Glomerular endothelial cell (primary cell): ENCODE measurements at places on chromosomes 6 and 20.

- DNase-seq, result no peak
These were observed 59.9 kb downstream of the DTD1 start for GRCh38 chr20:18647777-18648176.

DNA sequence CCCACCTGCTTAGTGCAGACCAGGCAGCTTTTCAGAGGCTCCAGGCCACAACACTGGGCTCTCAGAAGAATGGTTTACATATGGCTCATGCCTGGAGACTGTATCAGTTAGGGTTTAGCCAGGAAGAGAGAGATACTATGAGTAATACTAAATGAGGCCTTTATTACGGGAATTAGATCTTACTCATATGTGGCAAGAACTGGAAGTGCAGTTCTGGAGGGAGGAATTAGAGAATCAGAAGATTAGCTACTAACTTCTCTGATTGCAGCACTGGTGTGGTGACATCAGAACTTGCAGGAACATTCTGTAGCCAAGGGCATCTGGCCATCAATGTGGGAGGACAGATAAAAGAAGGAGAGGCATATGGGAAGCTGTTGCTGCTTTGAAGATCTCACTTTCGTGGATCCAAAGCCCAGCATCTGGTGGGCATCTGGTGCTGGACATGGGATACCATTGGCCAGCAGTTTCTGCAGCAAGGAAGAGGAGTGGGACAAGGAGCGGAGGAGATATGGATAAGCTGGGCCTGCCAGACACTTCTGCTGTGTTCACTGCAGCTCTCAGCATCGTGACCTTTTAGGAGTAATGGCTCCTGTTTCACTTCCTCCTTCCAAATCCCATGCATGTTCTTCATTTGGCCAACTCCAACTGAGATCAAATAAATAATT, 248.5 kb downstream of the BTBD3 start:
- DNase-seq, result no peak

GRCh38 chr6:16045238-16045637, 83.6 kb upstream of the MYLIP start:
- DNase-seq, result no peak

- DNase-seq, result no peak
These were observed 4.4 kb upstream of the CST3 start for GRCh38 chr20:23641936-23642751.

- DNase-seq, result no peak
These were observed 105.0 kb downstream of the MRPL14 start for GRCh38 chr6:44022296-44022661.

GRCh38 chr6:158460602-158461169, 99.2 kb upstream of the TMEM181 start:
- DNase-seq, result no peak

- no peak for DNase-seq
These were observed 62.3 kb downstream of the TRAM2 start for GRCh38 chr6:52514514-52514913.

DNA sequence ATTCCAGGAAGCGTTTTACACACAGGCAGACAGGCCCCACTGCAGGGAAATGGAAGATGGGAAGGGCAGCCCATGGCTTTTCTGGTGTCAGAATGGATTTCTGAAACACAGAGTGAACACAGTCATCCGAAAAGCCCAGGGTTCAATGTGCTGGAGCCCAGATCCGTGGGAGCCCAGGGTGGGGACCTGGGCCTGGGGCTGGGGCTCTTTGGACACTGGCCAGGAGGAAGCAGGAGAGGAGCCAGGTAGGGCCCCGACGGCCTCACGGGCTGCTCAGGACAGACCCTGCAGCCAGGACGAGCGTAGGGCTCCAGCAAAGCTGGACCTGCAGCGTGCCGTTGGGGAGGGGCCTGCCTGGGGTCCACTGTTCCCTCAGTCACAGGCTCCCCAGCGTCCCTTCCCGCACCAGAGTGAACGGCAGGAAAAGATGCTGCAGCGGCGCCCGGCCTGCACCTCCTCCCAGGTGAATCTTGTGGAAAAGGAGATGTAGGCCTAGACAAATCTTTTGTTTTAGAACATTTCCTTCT, 24.3 kb upstream of the LSM14B start:
- DNase-seq, result no peak

DNA sequence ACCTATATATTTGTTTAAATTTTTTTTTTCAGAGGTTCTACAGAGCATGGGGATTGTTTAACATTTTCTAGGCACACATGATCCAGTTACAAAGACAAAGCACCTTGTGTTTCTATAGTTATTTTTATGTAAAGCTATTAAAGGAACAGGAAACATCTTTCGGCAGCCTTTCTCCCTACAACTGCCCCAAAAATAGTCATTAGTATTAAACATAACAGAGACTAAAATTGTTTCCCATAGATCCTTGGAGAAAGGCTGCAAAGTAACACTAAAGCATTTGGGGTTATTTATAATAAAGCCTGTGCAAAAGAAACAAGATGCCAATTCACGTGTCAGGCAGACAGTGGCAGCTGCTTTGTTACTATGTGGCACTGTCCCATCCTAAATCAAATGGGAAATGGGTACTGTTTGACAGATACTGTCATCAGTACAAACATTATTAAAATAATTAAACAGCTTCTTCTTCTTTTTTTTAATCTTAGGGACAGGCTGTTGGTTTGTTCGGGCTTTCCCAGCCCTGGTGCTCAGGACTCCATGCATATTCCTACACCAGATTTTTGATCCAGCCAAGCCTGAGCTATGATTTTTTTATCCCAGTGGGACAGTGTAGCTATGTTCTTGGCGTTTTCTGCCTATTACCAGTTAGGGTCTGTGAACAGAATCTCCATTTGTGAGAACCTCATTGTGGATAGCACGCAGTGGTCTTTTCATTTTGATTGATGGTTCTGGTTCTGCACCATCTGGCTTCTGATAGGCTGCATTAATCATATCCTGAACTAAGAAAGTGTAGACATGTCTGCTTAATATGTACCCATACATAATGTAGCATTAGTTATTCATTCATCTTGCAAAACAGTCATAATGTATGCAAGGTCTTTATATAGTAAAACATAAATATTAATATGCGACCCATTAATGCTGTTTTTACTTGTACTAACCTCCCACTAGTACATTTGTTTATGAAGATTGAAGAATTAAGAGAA, 460.4 kb upstream of the SOX4 start:
- no peak for DNase-seq

GRCh38 chr20:35085477-35086225, 7.0 kb downstream of the TRPC4AP start:
- DNase-seq, result no peak

DNA sequence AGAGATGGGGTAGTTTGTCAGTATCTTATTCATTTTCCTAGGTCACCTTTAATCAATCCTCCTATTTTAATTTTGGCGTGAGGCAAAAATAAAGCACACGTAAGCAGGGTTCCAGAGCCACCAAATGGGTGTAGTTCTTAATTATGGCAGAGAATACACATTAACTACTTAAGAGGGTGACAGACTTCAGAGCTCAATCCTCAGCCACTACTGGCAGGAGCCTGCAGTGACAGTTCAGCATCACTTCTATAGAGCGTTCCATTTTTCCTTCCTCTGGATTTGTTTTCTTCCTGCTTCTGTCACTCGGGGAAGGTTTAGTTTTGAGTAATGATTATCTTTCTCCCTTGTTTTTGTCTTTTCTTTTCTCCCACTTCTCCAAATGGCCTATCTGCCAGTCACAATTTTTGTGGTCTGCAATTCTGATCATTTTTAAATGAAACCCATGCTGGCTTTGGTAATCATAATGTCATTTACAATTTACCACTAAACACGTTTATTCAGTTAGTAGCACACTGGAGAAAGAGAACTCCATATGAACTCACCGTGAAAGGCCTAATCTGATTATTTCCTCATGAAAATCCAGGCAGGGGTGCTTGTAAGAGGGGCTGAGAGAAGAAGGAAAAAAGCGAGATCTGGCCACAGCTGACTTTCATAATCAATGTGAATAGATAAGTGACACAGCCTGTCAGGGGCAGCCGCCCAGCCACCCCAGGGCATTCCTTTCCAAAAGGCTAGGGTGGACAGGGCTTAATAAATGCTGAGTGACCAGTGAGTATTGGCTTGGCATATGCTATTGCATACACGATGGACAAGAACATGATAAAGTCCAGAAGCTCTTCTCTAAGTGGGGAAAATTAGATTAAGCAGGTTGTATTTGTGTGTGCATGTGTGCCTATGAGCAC, 412.1 kb downstream of the PKHD1 start:
- no peak for DNase-seq

GRCh38 chr6:169976301-169977081, 225.1 kb downstream of the ERMARD start:
- DNase-seq, result no peak

GRCh38 chr6:79506251-79506650, 31.0 kb downstream of the LCA5 start:
- no peak for DNase-seq

- no peak for DNase-seq
These were observed 210.9 kb upstream of the CST7 start for GRCh38 chr20:24738058-24738775.

- DNase-seq, result no peak
These were observed 4.5 kb upstream of the INSM1 start for GRCh38 chr20:20363434-20363798.

- DNase-seq, result no peak
These were observed 156.8 kb downstream of the CEBPB start for GRCh38 chr20:50347284-50348063.

GRCh38 chr6:127893541-127893940, 7.3 kb downstream of the THEMIS start:
- no peak for DNase-seq

DNA sequence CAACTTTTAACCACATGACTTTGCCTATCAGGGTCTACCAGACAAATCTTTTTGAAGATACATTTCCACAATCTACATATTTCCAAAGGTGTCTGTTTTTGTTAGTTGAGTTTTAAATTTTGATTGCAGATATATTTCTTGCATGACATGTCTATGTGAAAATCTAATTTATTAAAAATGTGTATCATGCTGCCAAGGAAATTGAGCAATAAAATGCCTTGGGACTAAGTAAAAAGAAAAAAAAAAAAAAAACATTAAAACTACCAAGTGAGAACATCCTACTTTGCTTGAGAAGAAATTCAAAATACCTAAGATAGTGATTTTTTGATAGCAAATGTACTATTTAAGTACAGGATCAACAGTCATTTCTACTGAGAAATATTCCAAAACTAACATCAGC, 17.7 kb downstream of the SLC17A5 start:
- DNase-seq, result no peak

DNA sequence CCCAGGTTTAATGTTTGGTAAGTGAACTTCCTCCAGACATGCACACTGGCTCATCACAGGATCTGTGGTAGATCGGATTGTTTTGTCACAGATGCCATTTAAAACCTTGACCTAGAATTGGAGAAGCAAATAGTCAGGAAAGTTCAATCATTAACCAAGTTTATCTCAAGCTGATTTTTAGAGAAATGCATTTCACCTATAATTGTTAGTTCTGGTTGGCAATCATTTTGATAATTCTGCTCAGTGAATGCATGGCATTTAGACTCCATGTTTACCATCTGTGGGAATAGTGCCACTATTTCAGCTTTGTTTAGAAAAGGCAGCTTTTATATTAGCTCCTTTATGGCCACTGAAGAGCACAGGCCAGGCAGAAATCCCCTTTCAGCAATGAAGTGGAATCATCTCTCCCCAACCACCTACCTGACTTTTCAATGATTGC, 73.9 kb upstream of the IPCEF1 start:
- no peak for DNase-seq

GRCh38 chr6:55011034-55011433, 163.3 kb upstream of the HCRTR2 start:
- DNase-seq, result no peak

- DNase-seq, result no peak
These were observed 327.2 kb downstream of the ZFAND3 start for GRCh38 chr6:38146734-38147027.

DNA sequence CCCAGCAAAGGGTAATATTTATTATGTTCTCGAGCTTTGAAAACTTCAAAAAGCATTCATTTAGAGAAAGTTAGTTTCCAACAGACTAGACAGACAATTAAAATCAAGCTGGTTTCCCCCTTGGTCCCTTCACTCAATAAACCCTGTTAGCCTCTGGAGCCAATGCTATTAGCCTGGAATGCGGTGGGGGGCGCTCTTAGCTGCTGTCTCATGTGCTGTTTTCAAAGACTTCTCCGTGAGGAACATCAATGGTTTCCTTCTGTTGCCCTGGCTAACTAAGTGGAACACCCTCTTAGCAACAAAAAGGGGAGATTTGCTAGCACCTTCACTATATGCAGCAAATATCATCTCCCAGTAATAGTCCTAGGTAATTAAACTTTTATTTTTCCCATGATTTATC, 86.4 kb downstream of the LY86 start:
- DNase-seq, result no peak

DNA sequence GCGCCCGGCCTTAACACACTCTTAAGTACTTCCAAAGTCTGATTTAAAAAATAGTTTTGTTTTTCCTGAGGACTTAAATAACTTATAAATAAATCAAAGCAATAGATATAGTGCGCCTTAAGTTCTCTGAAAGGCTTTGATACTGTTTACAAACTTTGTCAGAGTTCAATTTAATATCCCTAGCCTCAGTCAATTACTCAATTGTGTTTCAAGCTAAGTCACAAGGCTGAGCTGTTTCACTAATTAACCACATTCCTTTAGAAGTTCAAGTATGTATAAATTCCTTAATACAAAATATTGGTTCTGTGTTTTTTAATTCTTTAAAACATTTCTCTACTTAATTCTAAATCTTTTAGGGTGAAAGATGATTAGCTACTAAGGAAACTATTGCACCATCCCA, 178.4 kb upstream of the AGPAT4 start:
- no peak for DNase-seq
